Stimulated activated CD4-positive, alpha-beta T cell treated with anti-CD3 and anti-CD28 coated beads, Interleukin-12 subunit alpha, Interleukin-12 subunit beta, amount 100 ng/mL, for 4 hours (primary cell): ENCODE measurements at places on chromosomes 16 and 17.

- no peak for DNase-seq
Observed at GRCh38 chr16:13060932-13061331, 159.5 kb downstream of the SHISA9 start.

GRCh38 chr16:1746693-1747195 lies 24.6 kb downstream of the NME3 start:
- no peak for DNase-seq

- DNase-seq = no peak
Observed at GRCh38 chr16:47247690-47248089, 103.9 kb upstream of the NETO2 start.

GRCh38 chr17:17224137-17224536 lies 12.8 kb downstream of the FLCN start:
- DNase-seq = no peak

- no peak for DNase-seq
Observed at GRCh38 chr17:61816538-61816937, 46.8 kb downstream of the BRIP1 start.

- DNase-seq = no peak
Observed at GRCh38 chr17:79091226-79091670, 16.6 kb downstream of the ENGASE start.

GRCh38 chr17:27207073-27207513 lies 86.8 kb upstream of the WSB1 start:
- no peak for DNase-seq

- no peak for DNase-seq
Observed at GRCh38 chr16:57315416-57315815, 30.9 kb upstream of the PLLP start.

DNA sequence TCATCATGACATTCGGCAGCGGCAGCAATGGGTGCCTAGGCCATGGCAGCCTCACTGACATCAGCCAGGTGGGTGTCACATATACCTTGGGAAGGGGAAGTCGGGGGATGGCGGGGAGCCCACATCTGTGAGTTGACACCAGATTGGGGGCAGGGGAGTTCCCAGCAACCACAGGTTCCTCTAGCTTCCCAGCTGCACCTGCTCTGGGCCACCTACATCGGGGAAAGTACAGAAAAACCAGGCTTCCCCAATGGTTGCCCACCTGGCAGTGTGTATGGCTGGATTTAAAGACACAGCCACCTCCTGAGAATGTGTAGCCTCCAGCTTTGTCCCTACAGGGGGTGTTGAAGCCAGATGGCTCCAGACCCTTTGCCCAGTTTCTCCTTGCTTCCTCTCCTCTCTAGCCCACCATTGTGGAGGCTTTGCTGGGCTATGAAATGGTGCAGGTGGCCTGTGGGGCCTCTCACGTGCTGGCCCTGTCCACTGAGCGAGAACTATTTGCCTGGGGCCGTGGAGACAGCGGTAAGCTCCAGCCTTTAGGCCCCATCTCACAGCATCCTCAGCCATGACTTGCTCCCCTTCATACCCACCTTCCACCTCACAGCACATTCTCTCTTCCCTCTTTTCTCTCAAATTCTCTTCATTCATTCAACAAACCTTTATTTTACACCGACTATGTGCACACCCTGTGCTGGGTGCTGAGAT lies 5.0 kb upstream of the TRAF4 start:
- peak; percentile 59 for DNase-seq

GRCh38 chr17:61734466-61734865 lies 128.9 kb downstream of the BRIP1 start:
- no peak for DNase-seq

- DNase-seq = no peak
Observed at GRCh38 chr17:81251709-81252301, 12.7 kb downstream of the NDUFAF8 start.

DNA sequence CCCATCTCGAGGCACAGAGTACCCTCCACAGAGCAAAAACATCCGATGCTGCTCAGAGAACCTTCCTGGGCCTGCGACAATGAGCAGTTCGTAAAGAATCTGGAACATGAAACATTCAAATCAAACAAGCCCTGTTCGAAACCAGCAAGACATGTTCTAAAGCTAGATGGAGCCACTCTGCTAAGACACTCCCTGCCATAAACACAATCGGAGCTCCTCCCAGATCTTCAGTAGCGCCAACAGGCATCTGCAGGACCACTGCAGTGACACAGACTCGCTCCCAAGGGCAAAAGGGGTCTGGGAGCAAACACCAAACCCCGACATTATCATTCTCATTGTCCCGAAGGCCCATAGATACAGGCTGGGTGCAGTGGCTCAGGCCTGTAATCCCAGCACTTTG lies 108.7 kb downstream of the ZFHX3 start:
- DNase-seq = no peak

DNA sequence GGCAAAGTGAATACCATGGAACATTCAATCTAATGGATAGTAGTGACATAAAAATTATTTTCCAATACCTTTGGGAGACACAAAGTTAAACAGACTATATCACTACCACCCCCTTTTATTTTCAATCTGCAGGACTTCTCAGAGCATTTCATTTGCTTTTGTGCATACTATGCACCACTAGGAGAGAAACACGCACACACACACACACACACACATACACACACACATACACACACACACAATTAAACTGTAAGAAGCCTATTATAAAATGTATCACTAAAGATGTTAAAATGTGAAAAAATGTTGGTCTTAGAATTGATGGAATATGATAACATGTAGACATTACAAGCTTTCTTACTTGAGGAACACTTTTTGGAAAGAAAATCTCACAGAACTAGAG lies 331.4 kb downstream of the CA10 start:
- no peak for DNase-seq

DNA sequence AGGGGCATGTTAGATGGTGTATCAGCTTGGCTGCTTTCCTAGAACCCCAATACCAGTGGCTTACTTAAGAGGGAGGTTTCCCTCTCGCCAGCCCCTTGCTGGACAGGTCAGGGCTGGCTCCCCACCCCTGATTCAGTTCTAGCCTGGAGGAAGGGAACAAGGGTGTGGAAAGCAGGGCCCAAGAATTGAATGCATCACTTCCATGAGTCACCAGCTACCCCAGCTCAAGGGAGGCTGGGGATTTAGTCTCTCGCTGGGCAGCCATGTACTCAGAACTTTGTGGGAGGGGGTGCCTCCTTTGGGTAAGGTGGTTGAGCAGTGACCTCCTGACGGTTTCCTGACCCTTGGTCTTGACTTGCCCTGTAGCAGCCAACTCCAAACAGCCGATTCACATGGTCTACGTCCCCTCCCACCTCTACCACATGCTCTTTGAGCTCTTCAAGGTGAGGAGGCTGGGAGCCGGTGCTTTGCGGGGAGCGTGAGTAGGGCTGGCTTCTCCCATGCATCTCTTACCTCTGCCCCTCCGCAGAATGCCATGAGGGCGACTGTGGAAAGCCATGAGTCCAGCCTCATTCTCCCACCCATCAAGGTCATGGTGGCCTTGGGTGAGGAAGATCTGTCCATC lies 12.8 kb downstream of the PDK2 start:
- no peak for DNase-seq

DNA sequence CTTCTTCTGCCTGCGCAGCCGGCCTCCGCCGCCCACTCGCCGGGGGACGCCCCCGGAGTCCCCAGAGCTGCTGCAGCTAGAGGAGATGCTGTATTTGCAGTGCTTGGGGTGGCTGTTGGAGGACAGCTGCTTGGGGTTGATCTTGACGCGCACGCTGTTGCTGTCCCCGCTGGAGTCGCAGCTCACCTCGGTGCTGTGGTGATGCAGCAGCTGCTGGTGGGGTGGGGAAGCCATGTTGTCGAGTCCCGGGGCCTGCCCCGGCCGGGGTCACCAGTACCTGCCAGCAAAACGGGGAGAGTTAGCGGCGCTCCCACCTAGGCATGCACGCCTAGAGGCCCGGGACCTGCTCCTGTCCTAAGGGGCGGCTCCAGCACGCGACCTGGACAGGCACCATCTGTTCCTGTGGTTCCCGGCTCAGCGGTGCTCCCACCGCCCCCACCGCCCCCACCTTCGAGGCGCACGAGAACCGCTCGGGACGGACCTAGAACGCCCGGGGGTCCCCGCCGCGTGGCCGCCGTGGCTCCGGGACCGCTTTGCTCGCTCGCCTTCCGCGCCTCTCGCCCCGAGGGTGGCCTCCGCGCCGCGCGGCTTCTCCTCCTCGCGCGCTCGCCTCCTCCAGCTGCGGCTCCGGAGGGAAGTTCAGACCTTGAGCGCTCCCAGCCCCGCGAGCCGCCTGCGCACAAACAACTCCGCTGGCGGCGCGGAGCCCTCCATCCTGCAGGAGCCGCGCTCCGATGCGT lies 863 bp downstream of the ADCY9 start:
- peak; percentile 42 for DNase-seq

DNA sequence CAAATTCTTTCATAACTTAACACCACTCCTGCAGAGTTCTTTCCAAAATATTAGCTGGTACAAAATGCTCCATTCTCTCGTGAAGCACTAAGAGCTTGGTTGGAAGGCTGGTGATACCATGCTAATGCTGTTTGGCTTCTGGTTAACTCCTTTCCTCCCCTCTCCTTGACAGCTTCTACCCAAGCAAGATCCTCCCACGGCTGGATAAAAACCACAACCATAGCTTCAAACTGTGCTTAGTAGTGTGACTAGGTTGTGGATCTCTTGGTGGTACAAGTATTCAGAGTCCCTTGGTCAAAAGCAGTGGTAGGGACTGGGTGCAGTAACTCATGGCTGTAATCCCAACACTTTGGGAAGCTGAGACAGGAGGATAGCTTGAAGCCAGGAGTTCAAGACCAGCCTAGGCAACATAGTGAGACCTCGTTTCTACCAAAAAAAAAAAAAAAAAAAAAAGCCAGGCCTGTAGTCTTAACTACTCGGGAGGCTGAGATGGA lies 2.3 kb downstream of the PHAF1 start:
- DNase-seq = no peak

- DNase-seq = no peak
Observed at GRCh38 chr16:49378816-49379215, 5.2 kb downstream of the C16orf78 start.

- DNase-seq = no peak
Observed at GRCh38 chr17:28828294-28829040, 14.1 kb downstream of the FAM222B start.

GRCh38 chr17:5391678-5392077 lies 27.8 kb downstream of the NUP88 start:
- no peak for DNase-seq

GRCh38 chr16:9014389-9014788 lies 50.7 kb upstream of the USP7 start:
- no peak for DNase-seq

- DNase-seq = no peak
Observed at GRCh38 chr17:7355053-7355452, at the start of gene TMEM95. TMEM95 (plus strand) TSS chr17:7355156; CDS start chr17:7355205, 49 bp downstream.

DNA sequence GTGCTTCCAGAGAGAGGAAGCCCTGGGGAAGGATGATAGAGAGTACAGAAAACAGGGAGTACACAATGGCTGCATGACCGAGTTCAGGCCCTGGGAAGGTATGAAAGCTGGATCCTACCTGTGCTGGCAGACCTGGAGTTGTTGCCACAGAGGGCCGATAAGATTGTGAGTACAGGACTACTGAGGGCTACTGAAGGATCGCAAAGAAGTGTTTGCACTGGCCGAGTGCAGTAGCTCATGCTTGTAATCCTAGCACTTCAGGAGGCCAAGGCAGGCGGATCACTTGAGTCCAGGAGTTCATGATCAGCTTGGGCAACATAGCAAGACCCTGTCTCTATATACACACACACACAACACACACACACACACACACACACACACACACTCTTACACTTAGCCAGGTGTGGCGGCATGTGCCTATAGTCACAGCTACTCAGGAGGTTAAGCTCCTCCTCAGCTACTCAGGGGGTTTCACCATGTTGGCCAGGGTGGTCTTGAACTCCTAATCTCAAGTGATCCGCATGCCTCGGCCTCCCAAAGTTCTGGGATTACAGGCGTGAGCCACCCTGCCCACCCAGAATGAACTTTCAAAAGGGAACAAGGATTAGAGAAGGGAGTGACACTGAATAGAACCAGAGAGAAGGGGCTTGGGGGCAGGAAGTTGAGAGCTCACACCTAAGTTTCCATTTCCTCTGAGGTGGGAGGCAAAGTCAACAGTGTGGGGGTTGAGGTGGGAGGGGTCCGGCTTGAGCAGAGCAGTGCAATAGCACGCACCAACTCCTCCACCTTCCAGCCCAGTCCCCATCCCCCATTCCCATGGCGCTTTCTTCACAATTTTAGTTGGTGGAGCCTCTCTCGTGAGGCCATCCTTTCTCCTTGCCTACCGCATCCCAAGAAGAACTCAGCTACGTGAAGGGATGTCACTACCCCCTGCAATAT lies 7.5 kb downstream of the SCIMP start:
- DNase-seq = no peak

GRCh38 chr17:64240261-64240740 lies 22.8 kb downstream of the TEX2 start:
- DNase-seq = no peak

DNA sequence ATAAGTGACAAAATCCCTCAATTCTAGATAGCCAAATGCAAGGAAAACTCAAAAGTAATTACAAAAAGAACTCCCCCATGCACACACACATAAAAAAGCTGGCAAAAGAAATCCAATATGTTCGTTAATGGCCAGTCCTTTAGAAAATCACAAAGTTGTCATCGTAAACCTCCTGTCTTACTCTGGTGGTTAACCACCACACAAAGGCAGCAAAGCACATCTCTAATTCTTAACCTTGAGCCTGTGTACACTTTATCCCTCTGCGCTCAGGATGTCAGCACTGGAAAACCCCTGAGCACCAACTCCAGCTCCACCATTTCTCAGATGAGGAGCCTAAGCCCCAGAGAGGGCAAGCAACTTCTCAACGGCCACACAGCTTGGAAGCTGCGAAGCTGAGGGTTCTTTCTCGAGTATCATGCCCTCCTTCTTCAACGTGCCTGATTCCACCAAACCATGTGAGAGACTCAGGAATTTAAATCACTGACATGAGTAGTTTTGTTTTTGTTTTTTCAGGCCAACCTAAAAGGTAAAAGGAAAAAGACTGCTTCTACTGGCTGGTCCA lies 72.5 kb downstream of the C16orf95 start:
- DNase-seq = no peak

- DNase-seq = peak; percentile 67
Observed at GRCh38 chr17:2266045-2266864, 37.3 kb downstream of the SMG6 start.

GRCh38 chr17:4527134-4527533 lies 28.1 kb downstream of the MYBBP1A start:
- no peak for DNase-seq

GRCh38 chr16:49343291-49343690 lies 30.3 kb upstream of the C16orf78 start:
- no peak for DNase-seq
